ENCODE measurements at places on chromosomes 7 and 10.
A peak's percentile ranks its signal among the peaks of the same experiment; 100 is the strongest.

- no peak for DNase-seq
These were observed 26.9 kb upstream of the TPK1 start for GRCh38 chr7:144862612-144863319.

DNA sequence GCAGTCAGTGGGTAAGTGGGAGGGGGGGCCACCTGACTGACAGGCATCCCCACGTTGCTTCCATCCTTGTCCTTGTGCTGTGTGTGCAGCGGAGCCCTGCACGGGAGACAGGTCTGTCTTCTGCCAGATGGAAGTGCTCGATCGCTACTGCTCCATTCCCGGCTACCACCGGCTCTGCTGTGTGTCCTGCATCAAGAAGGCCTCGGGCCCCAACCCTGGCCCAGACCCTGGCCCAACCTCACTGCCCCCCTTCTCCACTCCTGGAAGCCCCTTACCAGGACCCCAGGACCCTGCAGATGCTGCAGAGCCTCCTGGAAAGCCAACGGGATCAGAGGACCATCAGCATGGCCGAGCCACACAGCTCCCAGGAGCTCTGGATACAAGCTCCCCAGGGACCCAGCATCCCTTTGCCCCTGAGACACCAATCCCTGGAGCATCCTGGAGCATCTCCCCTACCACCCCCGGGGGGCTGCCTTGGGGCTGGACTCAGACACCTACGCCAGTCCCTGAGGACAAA, 24.8 kb downstream of the TBATA start:
- no peak for DNase-seq

DNA sequence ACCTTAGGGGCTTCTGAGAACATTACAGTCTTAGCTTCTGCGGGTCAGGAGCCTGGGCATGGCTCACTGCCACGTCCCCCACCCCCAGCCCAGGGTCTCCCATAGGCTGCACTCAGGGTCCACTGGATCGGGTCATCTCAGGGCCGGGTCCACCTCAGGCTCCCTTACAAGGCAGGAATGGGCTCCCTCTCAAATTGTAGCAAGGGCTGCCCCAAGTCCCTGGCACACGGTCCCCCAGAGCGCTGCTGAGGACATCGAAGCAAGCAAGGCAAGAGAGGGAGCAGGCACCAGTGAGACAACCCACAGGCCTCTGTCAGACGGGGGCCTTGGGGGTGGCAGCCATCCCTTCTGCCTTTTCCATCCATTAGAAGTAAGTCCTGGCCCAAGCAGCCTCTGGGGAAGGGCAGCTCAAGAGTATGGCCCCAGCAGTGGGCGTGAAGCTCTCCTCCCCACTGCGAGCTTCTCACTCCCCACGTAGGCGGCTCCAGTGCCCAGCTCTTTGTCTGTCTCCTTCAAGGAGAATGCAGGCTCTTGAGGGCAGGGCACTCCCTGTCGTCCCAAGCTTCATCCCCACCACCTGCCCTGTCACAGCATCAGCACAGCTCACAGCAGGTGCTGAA, 18.0 kb upstream of the RET start:
- DNase-seq = peak; percentile 27

GRCh38 chr7:33539659-33540400, 365.5 kb upstream of the BMPER start:
- DNase-seq = no peak

DNA sequence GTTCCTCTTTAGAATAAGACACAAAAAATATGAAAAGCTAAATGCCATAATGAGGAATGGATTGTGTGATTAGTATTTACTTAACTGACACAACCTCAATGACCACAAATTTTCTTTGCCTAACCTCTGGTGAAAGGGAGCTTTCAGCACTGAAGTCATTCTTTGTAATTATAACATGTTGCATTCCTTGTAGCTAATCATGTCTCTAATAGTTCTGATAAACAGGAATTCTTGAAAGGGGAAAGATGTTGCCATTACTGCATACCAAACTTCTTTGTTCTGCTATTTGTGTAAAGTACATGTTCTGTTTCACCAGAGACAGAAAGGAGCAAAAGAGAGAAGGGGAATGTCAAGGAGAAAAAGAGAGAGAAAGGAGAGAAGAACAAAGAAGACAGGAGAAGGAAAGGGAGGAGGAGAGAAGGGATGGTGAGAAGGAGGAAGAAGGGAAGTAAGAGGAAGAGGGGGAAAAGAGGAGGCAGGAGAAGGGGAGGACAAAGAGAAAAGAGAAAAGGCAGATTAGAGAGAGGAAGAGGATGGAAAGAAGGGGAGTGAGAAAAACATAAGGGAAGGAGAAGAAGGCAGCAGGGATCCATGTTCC, 120.9 kb downstream of the SEMA3D start:
- DNase-seq = no peak

DNA sequence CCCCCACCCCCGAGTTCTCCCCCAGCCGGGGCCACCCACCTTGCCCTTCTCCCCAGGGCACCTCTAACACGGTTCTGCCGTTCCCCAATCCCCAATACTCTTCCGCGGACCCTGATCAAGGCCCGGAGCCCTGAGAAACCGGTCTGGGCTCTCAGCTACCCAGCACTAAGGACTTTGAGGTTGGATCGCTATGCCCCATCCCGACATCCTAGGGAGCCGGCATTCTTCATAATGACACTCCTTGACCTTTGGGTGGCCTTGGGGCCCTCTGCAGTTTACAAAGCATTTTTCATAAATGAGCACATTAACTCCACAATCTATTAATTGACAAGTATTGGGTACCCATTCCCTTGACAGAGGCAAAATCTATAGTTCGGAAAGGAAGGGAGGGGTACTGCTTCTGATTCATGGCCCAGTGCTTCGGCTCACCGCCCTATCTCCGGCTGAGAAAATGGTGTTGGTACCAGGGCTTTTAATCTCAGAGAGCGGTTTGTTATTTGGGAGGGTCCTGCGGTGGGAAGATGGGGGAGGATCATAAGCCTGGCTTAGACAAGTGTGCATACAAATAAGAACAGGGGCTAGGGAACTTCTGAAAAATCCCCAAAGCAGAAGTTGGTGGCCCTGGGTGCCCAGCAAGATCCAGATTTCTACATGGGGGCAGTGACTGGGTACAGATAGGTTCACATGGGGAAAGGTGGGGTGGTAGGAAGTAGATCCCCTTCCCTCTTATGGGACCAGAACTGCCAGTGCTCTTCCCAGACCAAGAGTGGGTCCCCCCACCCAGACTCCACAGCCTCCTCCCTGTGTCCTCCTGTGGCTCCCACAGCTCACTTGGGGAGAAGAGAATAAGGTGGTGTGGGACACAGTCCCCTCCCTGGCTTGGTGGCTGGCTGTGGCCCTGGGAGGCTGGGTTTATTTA, 3.2 kb downstream of the IMPDH1 start:
- no peak for DNase-seq

- DNase-seq = no peak
These were observed 30.5 kb downstream of the JAKMIP3 start for GRCh38 chr10:132096223-132096622.

GRCh38 chr7:143485500-143485899, 7.8 kb downstream of the TAS2R41 start:
- DNase-seq = no peak

GRCh38 chr7:2873146-2873545, 29.0 kb upstream of the GNA12 start:
- DNase-seq = no peak

- no peak for DNase-seq
These were observed 270.4 kb downstream of the RELN start for GRCh38 chr7:103719070-103719469.

DNA sequence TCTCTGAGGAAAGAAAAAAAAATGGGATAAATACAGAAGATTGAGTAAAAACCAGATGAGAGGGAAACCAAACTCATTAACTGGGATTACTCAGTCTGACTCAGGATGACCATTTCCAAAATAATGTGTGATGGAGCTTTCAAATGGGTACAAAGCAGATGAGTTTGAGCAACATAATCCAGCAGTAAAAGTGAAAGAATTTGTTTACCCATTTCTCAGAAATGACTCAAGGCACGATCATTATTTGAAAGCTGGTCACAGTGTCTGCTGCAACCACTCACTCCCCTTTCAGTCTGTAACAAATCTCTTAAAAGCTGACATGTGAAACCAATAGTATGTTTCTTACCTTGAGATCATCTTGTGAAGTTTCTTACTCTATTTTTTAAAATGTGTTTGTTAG, 104.7 kb upstream of the KLF14 start:
- DNase-seq = no peak

GRCh38 chr10:60979667-60980104, 35.7 kb upstream of the RHOBTB1 start:
- DNase-seq = no peak

GRCh38 chr7:18530224-18531179, 35.0 kb downstream of the HDAC9 start:
- no peak for DNase-seq

- peak; percentile 80 for DNase-seq
These were observed 820 bp downstream of the WAC start for GRCh38 chr10:28533571-28534304.

DNA sequence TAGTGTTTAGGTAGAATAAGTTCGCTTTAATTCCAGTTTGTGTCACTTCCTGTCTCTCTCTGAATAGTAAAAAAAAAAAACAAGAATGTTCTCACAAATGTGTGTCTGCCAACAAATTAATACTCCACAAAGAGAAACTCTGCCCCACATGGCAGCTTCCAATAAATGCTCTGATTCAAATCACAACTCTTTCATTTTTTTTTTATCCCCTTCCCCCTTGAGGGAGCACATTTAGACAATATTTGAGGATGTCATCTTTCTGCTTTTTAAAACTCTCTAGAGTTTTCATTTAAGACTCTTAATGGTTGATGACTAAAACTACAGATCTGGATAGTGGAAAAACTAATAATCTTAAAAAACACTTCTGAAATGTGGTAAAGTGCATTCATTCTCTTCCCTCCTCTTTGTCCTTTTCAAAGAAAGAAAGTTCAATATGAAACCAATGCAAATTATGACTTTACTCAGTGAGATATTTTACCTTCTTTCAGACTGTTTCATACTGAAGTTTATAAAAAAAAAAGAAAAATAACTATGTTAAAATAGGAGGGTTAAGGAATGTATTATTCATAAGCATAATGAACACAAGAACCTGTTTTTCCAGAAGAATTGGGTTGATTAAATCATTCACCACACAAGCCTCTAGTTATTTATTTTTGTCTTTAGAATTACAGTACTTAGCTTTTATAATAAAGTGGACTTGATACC, 42.3 kb downstream of the ARID5B start:
- no peak for DNase-seq

GRCh38 chr10:80279146-80279545, 10.3 kb downstream of the MAT1A start:
- DNase-seq = no peak

- peak; percentile 66 for DNase-seq
These were observed 32.0 kb upstream of the HABP2 start for GRCh38 chr10:113520690-113521474.

GRCh38 chr7:89773611-89774010, 380.7 kb upstream of the STEAP1 start:
- DNase-seq = no peak

GRCh38 chr7:22049766-22050500, 104.2 kb upstream of the CDCA7L start:
- DNase-seq = no peak

DNA sequence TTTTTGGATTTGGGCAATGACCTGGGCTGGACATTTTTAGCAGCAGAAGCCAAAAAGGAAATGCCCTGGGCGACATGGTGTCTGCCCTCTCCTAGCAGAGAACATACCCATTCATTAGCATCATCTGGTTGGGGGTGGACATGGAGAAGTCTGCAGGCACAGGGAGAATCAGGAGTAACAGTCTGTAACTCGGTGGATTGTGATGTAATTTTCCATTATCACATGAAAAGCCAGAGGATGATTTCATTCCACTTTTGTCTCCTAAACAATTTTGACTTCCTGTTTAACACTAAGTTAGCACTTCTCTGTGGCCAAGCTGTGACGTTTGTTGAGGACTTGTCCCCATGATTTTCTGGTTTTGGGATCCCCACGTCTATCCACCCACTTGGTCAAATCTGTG, 153.8 kb upstream of the HABP2 start:
- no peak for DNase-seq

DNA sequence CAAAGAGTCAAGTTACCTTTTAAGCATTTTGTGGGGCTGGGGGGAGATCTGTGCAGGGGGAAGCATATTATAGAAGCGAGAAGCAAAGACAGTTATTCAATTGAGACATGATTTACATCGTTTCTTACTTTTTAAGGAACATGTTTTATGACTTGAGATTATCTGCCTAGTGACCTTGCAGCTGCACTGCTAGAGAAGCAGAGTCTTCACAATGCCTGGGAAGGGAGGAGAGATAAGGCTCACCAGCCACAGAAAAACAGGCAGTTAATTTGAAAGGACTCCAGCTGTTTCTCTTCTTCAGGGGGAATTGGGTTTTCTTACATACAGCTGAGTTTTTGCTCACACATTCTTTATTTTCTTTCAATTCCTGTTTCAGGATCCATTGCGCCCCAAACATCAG, 31.0 kb downstream of the PHYH start:
- DNase-seq = no peak

DNA sequence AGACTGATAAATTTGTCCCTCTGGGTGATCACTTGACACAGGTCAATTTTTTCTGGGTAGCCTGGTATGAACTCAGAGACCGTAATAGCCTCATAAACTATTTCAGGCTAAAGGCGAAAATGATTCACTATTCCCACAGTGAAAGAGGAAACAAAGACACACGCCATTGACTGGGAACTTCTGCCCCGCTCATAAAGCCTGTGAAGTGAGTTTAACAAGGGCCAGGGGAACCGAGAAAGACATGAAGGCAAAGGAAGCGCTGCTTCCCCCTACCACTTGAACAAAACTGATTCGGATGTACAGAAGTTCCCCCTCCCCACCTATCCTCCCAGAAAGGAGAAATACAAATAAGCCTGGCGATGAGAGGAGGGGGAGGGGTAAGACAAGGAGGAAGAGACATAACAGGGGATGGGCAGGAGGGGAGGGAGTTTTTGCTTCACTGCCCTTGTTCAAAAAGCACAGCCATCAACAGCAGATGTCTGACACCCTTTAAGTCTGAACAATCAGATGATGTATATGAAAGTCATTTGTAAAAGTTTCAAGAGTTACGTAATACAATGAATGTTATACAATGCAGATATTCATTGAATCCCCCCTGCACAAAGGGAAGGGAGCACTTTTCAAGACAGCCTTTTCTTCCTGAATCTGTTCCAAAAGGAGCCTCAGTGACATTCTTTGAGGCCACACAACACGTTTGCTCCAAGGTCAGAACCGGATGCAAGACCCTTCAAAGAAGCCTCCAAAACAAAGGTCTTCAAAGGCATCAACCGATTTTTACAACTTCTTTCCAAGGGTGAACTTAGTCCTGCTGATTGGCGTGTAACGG, 734 bp downstream of the ABCB4 start:
- DNase-seq = no peak

DNA sequence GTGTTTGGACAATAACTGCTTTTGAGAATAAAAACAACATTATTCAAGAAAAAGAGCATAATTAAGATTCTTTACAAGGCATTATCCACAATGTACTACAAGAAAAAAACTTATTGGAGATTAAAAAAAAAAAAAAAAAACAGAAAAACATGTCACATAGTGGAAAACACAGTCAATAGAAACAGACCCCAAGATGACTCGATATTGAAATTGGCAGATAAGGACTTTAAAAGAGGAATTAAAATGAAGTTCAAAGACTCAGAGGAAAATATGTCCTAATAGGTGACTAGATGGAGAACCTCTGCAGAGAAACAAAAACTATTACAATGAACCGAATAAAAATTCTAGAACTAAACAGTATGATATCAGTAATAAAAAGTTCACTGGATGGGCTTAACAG, 248.9 kb downstream of the CALN1 start:
- DNase-seq = no peak

- DNase-seq = no peak
These were observed 137.5 kb downstream of the IMMP2L start for GRCh38 chr7:111424768-111425167.

All from Peyer's patch (tissue), 4 donors.